Stimulated activated CD4-positive, alpha-beta T cell treated with anti-CD3 and anti-CD28 coated beads, Interleukin-4, amount 100 ng/mL, for 48 hours (primary cell): ENCODE measurements at places on chromosomes 5 and 9.
A peak's percentile ranks its signal among the peaks of the same experiment; 100 is the strongest.

GRCh38 chr5:85921590-85921989, 696.2 kb upstream of the COX7C start:
- DNase-seq = no peak

GRCh38 chr5:81853030-81853357, 102.1 kb upstream of the SSBP2 start:
- no peak for DNase-seq

DNA sequence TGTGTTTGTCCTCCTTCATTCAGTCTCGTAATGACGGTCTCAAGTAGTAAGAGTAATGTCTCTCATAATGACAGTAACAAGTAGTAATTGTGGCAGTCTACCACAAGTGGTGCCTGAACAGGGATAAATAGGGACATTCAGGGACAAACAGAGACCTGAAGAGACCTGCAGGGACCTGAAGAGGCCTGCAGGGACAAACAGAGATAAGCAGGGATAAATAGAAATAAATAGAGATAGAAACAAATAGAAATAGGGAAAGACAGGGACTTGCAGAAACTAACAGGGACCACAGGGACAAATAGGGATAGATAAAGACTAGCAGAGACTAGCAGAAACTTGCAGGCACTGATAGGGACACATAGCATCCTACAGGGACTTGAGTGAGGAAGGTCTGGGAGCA, 7.9 kb downstream of the UGT3A2 start:
- no peak for DNase-seq

GRCh38 chr9:69317894-69318293, 7.1 kb upstream of the ENTREP1 start:
- DNase-seq = peak; percentile 28

DNA sequence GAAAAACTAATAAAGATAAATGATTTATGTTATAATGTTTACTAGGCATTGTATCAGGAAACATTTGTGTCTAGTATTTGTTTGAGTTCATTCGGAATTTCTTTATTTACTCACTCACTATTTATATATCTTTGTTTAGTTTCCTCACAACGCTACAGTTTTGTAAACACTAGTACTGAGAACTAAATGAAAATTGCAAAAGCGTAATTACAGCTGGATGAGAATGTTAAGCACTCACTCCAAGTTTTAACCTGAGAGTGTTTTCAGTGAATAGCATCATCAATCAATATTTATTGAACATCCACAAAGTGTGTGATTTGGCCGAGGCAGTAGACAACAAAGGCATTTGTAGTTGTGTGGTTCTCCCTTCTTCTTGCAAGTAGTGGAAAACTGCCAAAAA, 969.6 kb upstream of the DMAC1 start:
- no peak for DNase-seq

GRCh38 chr9:129900263-129901027, 65.2 kb downstream of the USP20 start:
- no peak for DNase-seq

- DNase-seq = no peak
These were observed 193.8 kb downstream of the SLF1 start for GRCh38 chr5:94812232-94812631.

DNA sequence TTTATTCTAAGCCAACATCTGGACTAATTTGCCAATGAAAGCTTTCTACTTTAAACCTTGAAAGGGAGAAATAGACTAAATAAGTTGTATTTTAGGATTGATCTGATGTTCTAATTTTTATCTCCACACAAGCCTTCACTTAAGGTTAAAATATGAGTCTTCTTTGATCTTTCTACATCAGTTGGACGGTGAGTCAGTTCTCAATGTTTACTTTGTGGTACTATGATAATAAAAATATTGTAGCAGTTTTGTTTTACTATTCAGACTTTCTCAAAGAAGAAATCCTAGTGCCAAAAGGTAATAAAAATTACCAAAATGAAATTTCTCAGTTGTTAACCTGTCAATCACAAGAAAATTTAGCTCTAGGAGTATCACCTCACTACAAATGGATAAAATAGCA, 203.5 kb upstream of the RGMB start:
- DNase-seq = no peak

DNA sequence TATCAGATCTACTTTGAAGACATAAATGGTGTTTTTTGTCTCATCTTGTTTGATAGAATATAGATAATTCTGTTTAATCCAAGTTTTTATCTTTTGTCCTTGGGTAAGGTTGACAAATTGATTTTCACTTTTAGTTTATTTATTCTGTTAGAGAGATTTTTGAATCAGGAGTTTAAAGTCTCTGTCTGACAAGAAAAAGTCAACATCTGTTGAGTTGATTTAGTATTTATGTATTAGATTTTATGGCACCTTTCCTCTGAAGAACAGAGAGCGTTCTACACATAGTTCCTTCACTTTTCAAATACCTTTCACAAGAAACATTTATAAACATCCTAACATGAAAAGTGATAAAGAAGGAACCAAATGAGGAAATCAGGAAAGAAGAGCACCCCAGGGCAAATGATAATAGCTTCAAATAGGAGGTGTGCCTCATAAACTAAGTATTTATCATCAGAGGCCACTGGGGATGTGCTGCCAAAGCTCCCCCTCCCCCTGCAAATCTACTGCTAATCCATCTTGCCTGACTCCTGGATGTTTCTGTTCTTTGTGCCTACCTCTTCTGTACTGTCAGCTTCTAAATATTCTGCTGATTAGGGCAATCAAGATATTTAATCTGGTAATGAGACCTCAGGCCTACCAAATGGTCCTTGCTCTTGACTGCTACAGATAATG, 457.7 kb upstream of the CHD1 start:
- no peak for DNase-seq

GRCh38 chr5:134507452-134507851, 18.0 kb upstream of the JADE2 start:
- DNase-seq = no peak

DNA sequence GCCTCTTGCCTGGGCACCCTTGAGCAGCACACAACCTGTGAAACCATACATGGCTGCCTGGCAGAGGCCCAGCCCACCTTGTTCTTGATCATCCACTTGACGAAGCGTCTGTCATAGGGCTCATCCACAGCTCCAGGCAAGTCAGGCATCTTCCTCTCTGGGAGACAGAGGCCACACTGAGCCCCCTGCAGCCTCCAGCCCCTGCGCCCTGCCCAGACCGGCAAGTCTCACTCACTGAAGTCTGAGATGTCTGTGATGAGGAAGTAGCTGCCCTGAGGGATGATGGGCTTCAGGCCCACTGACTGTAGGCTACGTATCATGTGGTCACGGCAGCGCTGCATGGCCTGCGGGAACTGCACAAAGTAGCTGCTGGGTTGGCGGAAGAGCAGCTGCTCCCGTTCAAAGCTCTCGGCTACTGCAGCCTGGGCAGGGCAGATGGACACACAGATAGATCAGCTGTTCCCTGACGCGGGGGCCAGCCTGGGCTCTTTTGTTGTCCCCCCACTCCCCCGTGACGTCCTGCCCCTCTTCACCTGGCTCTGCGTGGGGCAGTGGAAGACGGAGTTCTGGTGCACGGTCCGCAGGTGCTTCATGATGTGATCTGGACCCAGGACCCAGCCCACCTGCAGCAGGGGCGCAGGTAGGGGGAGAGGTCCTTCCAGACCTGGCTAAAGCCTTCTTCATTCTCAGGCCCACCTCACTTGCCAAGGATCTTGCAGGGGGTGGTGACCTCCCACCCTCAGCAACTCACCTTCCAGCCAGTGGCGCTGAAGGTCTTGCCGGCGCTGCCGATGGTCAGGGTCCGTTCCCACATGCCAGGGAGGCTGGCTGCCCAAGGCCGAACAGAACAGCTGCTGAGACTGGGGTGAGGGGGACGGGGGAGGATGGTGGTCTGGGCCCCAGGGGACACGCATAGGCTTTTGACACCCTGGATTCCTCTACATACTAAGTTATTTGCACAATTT, 5.9 kb upstream of the SPOUT1 start:
- DNase-seq = no peak

GRCh38 chr5:41896230-41896629, 7.9 kb upstream of the RIMOC1 start:
- no peak for DNase-seq

- DNase-seq = no peak
These were observed 90.3 kb upstream of the ZNF366 start for GRCh38 chr5:72597456-72597948.

DNA sequence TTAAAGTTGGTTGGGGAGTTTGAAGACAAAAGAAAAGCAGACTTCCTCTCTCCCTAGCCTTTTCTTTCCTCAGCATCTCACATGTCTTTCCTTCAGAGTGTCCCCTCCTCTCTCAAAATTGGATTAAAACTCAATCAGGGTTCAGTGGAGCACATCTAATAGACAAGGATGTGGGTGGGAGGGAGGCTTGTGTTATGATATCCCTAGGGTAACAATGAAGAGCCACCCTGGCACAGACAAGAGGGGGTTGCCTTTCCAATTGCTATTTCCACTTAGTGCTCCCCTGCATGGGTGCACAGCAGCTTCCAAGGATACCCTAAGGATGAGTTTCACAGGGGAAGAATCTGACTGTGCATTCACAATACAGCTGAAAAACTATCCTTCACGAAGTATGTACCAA, 585.2 kb upstream of the C9orf72 start:
- no peak for DNase-seq

DNA sequence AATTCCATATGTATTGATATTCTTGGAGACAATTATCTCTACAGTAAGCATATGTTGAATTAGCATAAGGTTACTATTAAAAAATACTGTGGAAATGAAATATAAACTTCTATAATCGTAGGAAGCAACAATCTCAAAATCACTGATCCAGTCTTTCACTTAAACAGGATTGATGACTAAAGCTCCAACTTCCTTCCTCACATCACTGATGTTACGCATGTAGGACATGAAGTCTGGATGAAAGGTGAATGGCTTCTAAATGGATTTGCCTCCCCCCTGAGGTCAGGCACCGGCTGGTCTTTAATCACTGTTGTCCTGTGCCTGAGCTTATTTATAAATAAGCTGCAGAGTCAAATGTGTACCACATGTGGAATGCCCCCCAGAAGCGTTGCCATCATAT, 157.1 kb upstream of the NFIB start:
- DNase-seq = no peak

DNA sequence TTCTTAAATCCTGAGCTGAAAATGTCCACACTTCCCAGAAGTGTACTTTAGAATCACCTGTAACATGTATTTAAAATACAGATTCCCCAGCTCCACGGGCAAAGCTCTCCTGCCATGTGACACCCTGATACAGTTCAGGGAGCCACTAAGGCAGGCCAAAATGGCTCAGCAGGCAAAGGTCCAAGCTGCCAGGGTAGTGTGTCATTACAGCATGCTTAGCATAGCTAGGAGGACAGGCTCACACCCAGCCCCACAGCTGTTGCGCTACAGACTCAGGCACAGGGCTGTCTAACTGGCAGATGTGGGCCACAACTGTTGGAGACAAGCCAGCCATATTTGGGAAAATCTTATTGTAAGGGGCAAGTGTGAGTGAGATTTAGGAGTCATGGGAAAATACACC, 73.0 kb downstream of the C9orf85 start:
- DNase-seq = no peak

GRCh38 chr5:113164021-113164420, 187.4 kb downstream of the DCP2 start:
- no peak for DNase-seq

DNA sequence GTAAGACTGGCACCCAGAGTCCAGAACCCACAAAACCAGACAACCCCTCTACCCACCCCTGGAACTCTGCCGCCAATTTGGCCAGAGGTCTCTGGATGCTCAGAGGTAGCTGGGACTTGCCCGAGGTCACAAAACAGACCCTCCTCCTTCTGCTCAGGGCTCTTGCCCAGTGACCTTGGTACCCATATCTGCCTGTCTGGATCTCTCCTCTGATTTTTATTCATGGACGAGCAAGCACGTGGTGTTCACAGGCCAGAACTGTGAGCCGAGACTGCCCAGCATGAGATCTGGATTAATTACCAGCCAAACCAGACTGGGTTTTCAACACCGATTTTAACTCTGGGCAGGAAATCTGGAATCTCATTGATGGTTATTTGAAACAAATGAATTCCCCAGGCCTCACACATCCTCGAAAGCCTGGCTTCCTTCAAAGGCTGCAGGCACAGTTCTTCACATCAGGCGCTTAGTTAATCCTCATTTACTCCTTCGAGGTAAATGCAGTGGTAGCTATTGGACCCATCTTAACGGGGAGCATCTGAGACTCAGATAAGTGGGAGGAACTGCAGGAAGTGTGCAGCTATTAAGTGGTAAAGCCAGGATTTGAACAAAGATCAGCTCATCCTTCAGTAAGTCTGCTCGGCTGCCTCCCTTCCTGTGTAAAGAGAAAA, 21.4 kb downstream of the COL27A1 start:
- no peak for DNase-seq

DNA sequence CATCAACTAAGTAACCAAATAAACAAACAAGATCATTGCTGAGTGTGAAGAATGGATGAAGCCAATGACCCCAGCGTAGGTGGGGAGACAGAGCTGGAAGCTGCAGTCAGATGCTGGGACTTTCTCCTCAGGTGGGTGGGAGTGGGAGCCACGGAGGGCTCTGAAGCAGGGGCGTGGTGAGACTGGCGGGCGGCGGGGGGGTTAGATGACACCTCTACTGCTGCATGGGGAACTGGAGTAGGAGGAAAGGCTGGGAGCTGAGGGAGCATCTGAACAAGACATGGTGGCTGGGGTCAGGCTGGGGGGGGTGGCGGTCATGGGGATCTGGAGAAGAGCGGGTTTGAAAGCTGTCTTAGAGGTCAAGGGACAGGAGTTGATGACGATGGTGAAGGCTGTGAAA, 193.8 kb downstream of the C9orf50 start:
- DNase-seq = no peak

- no peak for DNase-seq
These were observed 12.6 kb upstream of the IL12B start for GRCh38 chr5:159342840-159343239.

DNA sequence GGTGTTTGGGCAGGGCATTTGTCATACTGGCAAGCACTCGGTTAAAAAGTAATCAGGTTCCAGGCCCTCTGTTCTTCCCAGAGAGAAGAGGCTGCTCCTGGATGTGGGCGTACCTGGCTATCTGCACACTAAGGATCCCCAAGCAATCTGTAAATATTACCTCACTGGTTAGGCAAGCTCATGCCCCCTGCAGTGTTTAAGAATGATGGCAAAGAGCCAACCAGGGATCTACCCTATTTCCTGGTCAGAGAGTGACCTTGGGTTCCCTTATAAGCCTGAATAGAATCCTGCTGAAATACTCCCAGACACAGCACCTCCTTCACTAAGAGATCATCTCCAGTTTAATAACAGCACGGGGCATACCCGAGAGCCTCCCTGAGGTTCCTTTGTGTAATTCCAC, 181.2 kb downstream of the PIK3R1 start:
- DNase-seq = no peak

- DNase-seq = no peak
These were observed 59.6 kb upstream of the GAS1 start for GRCh38 chr9:87006956-87007355.

DNA sequence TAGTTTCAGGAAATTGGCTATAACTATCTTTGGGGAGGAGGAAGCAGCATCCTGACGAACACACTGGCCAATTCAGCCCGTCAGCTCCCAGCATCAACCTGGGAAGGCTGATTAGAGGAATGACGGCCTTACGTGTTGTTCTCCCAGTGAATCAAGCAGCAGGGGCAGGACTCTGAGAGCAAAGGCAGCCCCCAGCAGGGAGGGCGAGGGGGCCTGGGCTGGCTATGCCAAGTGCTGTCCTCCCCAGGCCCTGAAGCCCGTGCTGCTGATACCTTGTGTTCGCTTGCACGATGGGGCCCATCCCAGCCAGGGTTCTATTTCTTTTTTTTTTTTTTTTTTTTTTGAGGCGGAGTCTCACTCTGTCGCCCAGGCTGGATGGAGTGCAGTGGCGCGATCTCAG, 254.1 kb downstream of the FSTL4 start:
- DNase-seq = no peak
